ENCODE measurements at places on chromosomes 3 and 15. TPM values are rescaled to one million over a fixed set of nuclear protein-coding genes. Genes with fewer than 3 reads are reported as not detected.
A peak's percentile ranks its signal among the peaks of the same experiment; 100 is the strongest.

DNA sequence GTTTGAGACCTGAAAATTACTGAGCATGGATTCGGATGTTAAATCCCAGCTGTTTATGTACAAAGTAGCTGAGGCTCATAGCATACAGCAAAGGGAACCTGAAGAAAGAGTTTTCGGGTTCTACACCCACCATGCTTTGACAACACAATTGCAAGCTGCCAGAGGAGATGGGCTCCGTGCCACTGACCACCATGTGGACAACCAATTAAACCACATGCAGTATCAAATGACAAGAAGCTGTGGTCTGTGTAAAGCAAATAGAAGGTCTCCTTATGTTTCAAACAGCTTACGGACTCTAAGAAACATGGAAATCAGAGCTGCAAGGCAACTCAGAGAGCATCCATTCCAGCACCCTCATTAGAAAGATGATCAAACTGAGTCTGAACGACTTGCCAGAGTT is 12.9 kb downstream of the GABRB3 start:
- H3K4me3 ChIP-seq, result no peak overlapping the region
- no peaks in the 10 kb centered on the region for H3K36me3 ChIP-seq
- H3K27ac ChIP-seq, result no peak overlapping the region
- DNase-seq, result no peak
- H3K27me3 ChIP-seq, result no peaks in the 10 kb centered on the region

DNA sequence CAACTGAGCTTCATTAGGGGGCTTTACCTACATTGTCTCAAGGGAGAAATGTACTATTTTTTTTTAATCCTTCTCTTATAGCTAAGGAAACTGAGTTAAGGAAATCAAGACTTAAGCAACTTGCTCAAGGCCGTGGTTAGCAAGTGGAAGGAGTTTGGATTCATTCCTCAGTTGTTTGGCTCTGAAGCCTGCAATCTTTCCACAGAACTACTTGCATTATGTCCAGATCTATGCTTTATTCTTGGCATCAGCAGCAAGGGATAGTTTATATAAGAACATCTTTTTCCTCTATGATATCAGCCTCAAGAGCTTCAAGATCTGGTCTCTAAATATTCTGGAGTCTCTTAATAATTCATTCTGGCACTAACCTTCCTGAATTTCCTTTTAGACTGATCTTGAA is 182.4 kb downstream of the SV2B start:
- no peak overlapping the region for H3K27ac ChIP-seq
- H3K36me3 ChIP-seq, result no peaks in the 10 kb centered on the region
- peak; percentile 59 for DNase-seq
- H3K4me1 ChIP-seq, result no peaks in the 10 kb centered on the region

GRCh38 chr15:35963326-35963725 is 417.4 kb upstream of the DPH6 start:
- no peaks in the 10 kb centered on the region for H3K27me3 ChIP-seq
- no peaks in the 10 kb centered on the region for H3K4me1 ChIP-seq
- H3K4me3 ChIP-seq, result no peak overlapping the region

DNA sequence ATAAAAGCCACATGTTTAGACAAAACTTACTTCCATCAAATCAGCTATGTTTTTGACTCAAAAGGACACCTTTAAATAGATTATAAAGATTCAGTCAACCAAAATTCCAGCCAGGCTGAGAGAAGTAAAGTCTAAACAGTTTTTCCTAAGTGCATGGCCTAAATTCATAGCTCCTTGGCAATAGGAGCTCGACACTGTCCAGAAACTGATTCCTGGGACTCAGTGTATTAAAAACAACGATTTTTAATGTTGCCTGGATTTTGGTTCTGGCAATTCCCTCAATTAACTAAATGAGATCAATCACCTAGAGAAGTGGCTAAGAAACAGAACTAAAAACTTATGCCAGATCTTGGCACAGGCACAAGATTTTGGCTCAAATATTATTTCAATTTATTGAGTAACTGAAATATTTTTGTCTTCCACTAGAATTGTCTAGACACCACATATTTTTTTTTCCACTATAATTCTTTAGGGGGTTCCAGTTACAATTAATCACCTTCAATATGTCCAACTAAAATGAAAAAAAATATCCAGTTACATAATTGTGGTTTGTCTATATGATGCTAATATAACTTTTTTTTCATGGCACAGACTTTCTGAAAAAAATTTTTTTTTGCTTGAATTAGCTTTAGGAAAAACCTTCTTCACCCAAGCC is 135.9 kb downstream of the TFDP2 start:
- H3K27me3 ChIP-seq, result no peaks in the 10 kb centered on the region
- H3K4me1 ChIP-seq, result no peaks in the 10 kb centered on the region
- no peak overlapping the region for H3K4me3 ChIP-seq
- no peak overlapping the region for H3K27ac ChIP-seq

GRCh38 chr3:184336547-184337398 is 627 bp upstream of the FAM131A start:
- no peaks in the 10 kb centered on the region for H3K27me3 ChIP-seq
- H3K4me3 ChIP-seq, result peak overlapping the region; percentile 81
- H3K27ac ChIP-seq, result peak overlapping the region; percentile 96
- peaks cover 39% of the 10 kb centered on the region for H3K4me1 ChIP-seq
- H3K36me3 ChIP-seq, result peaks cover 42% of the 10 kb centered on the region

GRCh38 chr3:114435386-114436115 is 141.7 kb downstream of the TIGIT start:
- no peak overlapping the region for H3K4me3 ChIP-seq
- H3K27me3 ChIP-seq, result no peaks in the 10 kb centered on the region
- peaks cover 8% of the 10 kb centered on the region for H3K4me1 ChIP-seq
- no peaks in the 10 kb centered on the region for H3K36me3 ChIP-seq
- DNase-seq, result peak; percentile 70
- no peak overlapping the region for H3K27ac ChIP-seq

DNA sequence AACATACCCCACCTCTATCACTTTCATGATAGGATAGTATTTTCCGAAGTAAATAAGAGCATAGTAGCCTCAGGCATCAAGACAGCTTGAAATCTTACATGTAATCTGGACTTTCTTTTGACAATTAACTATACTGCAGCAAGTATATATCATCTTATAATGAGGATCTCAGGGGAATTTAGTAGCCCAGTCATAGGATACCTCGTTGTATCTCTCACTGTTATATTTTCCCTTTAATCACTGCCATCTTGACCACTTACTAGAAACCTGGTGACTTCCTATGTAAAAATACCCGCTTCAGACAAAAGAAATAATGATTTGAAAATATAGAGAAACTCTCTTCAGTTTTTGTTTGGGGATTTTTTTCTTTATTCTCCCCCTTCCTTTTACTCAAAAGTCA is 88.2 kb downstream of the SERPINI1 start:
- no peaks in the 10 kb centered on the region for H3K4me1 ChIP-seq
- DNase-seq, result no peak
- H3K27ac ChIP-seq, result no peak overlapping the region
- no peaks in the 10 kb centered on the region for H3K36me3 ChIP-seq
- H3K27me3 ChIP-seq, result no peaks in the 10 kb centered on the region
- H3K4me3 ChIP-seq, result no peak overlapping the region

DNA sequence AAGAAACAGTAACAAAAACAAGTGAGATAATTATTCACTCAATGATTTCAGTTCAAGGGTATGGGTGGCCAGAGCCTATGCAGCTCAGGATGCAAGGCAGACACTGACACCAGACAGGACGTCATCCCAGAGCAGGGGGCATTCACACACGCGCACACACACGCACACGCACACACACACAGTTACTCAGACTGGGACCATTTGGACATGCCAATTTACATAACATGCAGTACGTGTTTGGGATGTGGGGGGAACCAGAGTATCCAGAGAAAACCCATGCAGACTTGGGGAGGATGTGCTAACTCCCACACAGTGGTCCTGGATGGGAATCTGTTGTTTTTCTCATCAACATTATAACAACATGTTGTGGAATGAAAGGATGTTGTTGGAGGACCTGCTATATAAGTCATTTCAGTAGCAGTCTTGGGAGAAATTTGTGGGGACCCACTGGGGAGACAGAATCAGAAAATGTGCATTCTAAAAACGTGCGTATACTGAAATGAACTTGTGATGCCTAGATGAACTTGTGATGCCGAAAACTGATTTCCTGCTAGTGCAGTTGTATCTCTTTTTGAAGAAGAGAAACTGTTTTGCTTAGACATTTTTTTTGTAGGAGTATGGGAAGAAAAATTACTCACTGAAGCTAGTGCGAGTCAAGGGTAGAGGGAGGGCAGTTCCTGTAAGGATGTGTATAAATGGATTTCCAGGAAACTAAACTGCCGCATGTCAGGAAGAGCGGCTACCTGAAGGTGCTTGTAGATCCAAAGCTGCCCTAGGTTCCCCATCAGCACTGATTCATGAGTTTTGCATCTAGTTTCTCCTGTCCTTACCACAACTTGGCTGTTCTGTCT is 25.2 kb downstream of the CD200 start:
- DNase-seq, result peak; percentile 75
- H3K27me3 ChIP-seq, result no peaks in the 10 kb centered on the region
- H3K36me3 ChIP-seq, result peaks cover 3% of the 10 kb centered on the region
- peak overlapping the region; percentile 66 for H3K27ac ChIP-seq
- peaks cover 2% of the 10 kb centered on the region for H3K4me1 ChIP-seq

- DNase-seq, result peak; percentile 99
- no peaks in the 10 kb centered on the region for H3K27me3 ChIP-seq
- peaks cover 16% of the 10 kb centered on the region for H3K4me1 ChIP-seq
- H3K27ac ChIP-seq, result peak overlapping the region; percentile 96
- peak overlapping the region; percentile 26 for H3K4me3 ChIP-seq
Measured at GRCh38 chr3:29335438-29335837, 54.6 kb downstream of the RBMS3 start.

GRCh38 chr3:19155375-19155774 is 7.1 kb downstream of the KCNH8 start:
- H3K27ac ChIP-seq, result no peak overlapping the region
- no peak for DNase-seq
- H3K4me1 ChIP-seq, result no peaks in the 10 kb centered on the region
- no peaks in the 10 kb centered on the region for H3K36me3 ChIP-seq

DNA sequence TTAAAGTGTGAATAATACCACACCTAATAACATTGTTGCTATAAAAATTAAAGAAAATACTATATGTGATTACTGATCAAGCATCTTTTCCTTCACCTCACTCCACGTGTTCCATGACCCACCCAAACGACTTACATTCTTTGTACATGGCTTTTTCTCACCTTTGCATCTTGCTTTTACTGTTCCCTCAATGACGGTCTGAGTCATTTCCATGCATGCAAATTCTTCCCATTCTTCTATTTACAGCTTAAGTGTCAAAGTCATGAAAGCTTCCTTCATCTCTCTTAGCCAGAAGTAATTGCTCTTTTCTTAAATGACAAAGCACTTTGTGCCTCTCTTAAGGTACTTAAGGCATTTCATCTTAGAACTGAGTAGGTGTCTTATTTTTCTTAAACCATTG is 64.0 kb downstream of the GREM1 start:
- no peak overlapping the region for H3K4me3 ChIP-seq
- no peaks in the 10 kb centered on the region for H3K27me3 ChIP-seq
- H3K36me3 ChIP-seq, result no peaks in the 10 kb centered on the region
- no peak overlapping the region for H3K27ac ChIP-seq
- no peak for DNase-seq
- H3K4me1 ChIP-seq, result no peaks in the 10 kb centered on the region

DNA sequence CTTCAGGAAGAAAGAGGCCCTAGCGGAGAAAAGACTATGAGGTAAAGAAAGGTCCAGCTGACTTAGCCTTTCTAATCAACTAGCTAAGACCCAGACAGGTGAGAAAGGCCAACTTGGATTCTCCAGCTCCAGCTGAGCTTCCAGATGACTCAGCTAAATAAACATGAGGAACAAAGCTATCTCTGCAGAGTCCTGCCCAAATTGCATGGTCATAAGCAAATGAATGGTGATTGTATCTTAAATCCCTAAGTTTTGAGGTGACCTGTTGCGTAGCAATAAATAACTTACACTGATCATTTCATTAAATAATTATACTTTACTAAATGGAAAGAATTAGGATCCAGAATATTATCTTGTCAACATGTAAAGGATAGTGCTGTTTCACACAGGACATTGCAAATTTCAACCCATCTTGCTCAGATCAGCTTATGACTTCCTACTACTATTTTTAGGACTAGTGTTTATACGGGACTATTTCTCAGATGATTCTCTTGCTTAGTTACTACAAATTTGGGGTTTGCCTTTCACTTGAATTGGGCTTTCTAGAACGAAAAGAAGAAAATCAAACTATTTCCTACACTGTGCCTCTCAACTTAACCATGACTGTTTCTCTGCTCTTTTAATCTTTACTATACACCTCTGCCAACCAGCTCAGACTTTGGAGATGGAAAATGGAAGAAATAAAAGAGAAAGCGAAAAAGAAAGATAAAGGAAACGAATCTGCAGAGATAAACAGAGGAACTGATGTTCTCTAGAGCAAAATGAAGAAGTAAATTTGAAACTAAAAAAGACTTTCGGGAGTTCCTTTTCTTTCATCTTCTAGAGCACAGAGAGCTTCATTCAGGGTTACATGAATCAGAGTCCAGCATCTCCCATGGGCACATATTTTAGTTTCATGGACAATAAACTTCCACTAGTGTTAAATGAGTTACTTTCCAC is 6.6 kb upstream of the ADGRG7 start:
- no peaks in the 10 kb centered on the region for H3K36me3 ChIP-seq
- no peak for DNase-seq
- peak overlapping the region; percentile 11 for H3K27ac ChIP-seq
- H3K4me1 ChIP-seq, result no peaks in the 10 kb centered on the region

DNA sequence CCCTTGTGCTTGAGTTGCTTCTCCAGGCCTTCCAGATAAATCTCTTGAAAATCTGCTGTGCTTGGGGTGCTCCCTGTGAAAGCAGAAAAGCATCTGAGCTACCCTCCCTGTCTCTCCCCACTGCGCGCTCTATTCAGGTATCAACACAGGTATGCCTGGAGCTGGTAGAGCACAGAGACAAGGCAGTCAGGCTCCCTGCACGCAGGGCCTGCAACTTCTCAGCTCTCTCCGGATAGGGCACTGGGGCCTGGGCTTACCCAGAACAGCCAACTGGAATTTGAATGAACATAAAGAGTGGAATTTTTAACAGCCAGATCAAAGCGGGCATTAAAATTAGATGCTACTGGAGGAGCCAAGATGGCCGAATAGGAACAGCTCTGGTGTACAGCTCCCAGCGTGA is 183.6 kb downstream of the XXYLT1 start:
- no peaks in the 10 kb centered on the region for H3K36me3 ChIP-seq
- no peaks in the 10 kb centered on the region for H3K27me3 ChIP-seq
- no peak for DNase-seq
- H3K27ac ChIP-seq, result no peak overlapping the region

- no peaks in the 10 kb centered on the region for H3K36me3 ChIP-seq
- peaks cover 48% of the 10 kb centered on the region for H3K4me1 ChIP-seq
- peaks cover 99% of the 10 kb centered on the region for H3K27me3 ChIP-seq
- H3K4me3 ChIP-seq, result no peak overlapping the region
- no peak for DNase-seq
- no peak overlapping the region for H3K27ac ChIP-seq
Measured at GRCh38 chr3:138942861-138943623, 3.9 kb downstream of the FOXL2 start.

DNA sequence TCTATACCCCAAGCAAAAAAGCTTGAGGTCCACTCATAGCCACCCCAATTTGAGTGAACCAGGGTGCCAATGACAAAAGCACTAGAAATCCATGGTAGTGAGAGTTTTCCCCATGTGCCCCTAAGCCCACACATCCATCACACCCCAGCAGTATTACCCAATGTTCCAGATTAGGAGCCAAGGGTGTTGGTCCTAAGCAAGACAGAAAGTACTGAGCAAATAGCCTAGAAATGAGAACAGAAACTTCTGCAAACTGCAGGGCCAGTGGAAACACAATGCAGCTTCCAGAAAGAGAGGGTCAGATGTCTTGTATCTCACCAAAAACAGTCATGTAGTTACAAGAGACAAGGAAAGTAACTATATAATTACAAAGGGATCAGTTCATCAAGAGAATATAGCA is 10.9 kb upstream of the OXTR start:
- no peaks in the 10 kb centered on the region for H3K36me3 ChIP-seq
- no peaks in the 10 kb centered on the region for H3K27me3 ChIP-seq
- H3K4me3 ChIP-seq, result no peak overlapping the region
- no peak overlapping the region for H3K27ac ChIP-seq
- H3K4me1 ChIP-seq, result peaks cover 4% of the 10 kb centered on the region

Gene CIDEC
- 0.13 TPM for total RNA-seq

Gene SUCNR1
- 0.04 TPM for total RNA-seq

Measured in muscle of leg (tissue), 16 donors.